Glutamatergic neuron (in vitro differentiated cells): ENCODE measurements at places on chromosomes 4 and X. TPM values are rescaled to one million over a fixed set of nuclear protein-coding genes. Genes with fewer than 3 reads are reported as not detected.

The SGMS2 gene
- total RNA-seq, result not detected

The WDR19 gene
- total RNA-seq, result 48.6 TPM

The RTL3 gene
- not detected for total RNA-seq

The P2RY4 gene
- 0.27 TPM for total RNA-seq

The CXCL3 gene
- 0.74 TPM for total RNA-seq

The TMPRSS11F gene
- total RNA-seq, result not detected

The SLC6A14 gene
- not detected for total RNA-seq

The WFS1 gene
- 30.4 TPM for total RNA-seq

The ETDA gene
- total RNA-seq, result not detected

The CFP gene
- total RNA-seq, result 0.49 TPM

The BMP3 gene
- total RNA-seq, result 1.8 TPM

The MAGEE2 gene
- total RNA-seq, result not detected

The CXCL10 gene
- not detected for total RNA-seq

The HMX1 gene
- total RNA-seq, result 1.7 TPM

The LPAR4 gene
- total RNA-seq, result 3.2 TPM
